ENCODE measurements at places on chromosomes 11 and 22.

DNA sequence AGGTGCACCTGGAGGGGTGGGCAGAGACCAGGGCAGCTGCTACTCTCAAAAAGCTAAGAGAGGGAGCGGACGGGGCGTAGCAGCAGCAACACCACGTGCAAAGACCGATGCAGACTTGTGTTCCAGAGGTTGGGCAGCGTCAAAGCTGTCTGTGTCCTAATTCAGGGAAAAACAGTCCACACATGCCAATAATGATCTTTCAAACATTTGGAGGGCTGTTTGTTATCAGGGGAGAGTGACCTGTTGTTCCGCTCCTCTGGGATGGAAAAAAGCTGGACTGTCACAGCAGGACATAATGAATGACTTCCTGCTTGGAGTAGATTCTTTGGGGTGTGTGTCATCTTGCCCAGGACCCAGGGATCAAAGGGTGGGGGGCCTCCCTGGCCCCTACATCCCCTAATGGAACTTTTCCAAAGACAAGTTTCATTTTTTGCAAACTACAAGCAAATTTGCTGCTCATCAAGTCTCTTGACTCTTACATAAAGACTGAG is 6.2 kb upstream of the FBLN1 start:
- DNase-seq: no peak

- no peak for DNase-seq
Measured at GRCh38 chr22:47623763-47624148, 861.3 kb downstream of the TBC1D22A start.

GRCh38 chr22:43528601-43529360 is 117.0 kb downstream of the MPPED1 start:
- DNase-seq: no peak

DNA sequence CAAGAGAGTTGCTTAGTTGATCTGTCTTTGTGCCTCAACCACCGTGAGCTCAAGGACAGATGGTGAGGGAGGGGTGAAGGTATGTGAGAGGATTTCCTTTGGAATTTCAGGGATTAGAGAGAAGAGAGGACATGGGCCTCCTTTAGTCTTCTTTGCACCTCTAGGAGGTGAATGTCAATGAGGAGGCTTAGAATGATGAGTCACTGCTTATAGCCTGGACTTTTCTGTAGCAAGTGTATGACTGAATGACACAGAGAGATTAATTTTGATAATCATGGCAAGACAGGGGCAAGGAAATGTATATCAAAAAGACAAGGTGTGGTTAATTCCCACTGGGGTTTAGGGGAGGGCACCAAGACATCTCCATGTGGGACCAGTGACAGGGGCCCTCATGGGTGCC is 947.3 kb upstream of the TENM4 start:
- no peak for DNase-seq

All from HS-27A (cell line).